Prostate gland (tissue), 2 donors: ENCODE measurements at places on chromosomes 7 and 10. TPM values are rescaled to one million over a fixed set of nuclear protein-coding genes. Genes with fewer than 3 reads are reported as not detected.

Gene EPHA1
- total RNA-seq = 15.7 TPM

Gene NUTM2A
- 9.5 TPM for total RNA-seq

Gene SUN3
- 4.5 TPM for total RNA-seq

Gene MICU1
- total RNA-seq = 41.0 TPM

Gene INA
- total RNA-seq = 2.0 TPM

Gene HDAC9
- 8.3 TPM for total RNA-seq

Gene TMEM270
- total RNA-seq = 4.9 TPM

Gene CTAGE15
- total RNA-seq = not detected

- no peak for DNase-seq
- H3K36me3 ChIP-seq = no peaks in the 10 kb centered on the region
- no peaks in the 10 kb centered on the region for H3K27me3 ChIP-seq
- no peak overlapping the region for H3K27ac ChIP-seq
- H3K4me3 ChIP-seq = no peak overlapping the region
- no peaks in the 10 kb centered on the region for H3K4me1 ChIP-seq
These were observed 5.6 kb downstream of the BZW2 start for GRCh38 chr7:16651396-16652239.

- no peaks in the 10 kb centered on the region for H3K4me1 ChIP-seq
- H3K27me3 ChIP-seq = no peaks in the 10 kb centered on the region
- no peaks in the 10 kb centered on the region for H3K36me3 ChIP-seq
- no peak overlapping the region for H3K27ac ChIP-seq
These were observed 21.9 kb downstream of the ATXN7L1 start for GRCh38 chr7:105854498-105854897.

DNA sequence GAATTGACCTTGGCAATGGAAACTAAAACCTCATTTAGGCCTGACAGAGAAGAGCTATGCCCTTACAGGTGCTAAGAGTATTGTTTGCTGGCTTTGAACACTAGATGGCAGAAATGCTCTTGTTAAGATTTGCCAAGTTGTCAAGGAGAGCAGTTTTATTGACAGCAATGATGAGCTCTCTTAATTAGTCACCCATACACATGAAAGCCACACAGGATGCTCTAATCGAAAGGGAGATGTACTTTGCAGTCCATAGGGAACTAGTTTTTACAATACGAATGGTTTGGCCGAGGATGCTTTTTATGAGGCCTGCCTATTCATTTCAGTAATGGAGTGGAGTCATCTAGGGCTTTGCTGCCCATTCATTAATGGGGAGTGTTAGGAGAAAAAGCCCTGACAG is 45.4 kb upstream of the MBL2 start:
- no peaks in the 10 kb centered on the region for H3K27me3 ChIP-seq
- no peaks in the 10 kb centered on the region for H3K36me3 ChIP-seq
- no peak for DNase-seq

GRCh38 chr7:134697205-134697886 is 50.7 kb downstream of the BPGM start:
- H3K27me3 ChIP-seq = no peaks in the 10 kb centered on the region
- H3K36me3 ChIP-seq = no peaks in the 10 kb centered on the region
- H3K27ac ChIP-seq = no peak overlapping the region
- no peaks in the 10 kb centered on the region for H3K4me1 ChIP-seq
- H3K4me3 ChIP-seq = no peak overlapping the region

- DNase-seq = no peak
- no peak overlapping the region for H3K27ac ChIP-seq
- H3K4me1 ChIP-seq = no peaks in the 10 kb centered on the region
- H3K36me3 ChIP-seq = no peaks in the 10 kb centered on the region
These were observed 285.6 kb downstream of the IPMK start for GRCh38 chr10:57982091-57982490.

DNA sequence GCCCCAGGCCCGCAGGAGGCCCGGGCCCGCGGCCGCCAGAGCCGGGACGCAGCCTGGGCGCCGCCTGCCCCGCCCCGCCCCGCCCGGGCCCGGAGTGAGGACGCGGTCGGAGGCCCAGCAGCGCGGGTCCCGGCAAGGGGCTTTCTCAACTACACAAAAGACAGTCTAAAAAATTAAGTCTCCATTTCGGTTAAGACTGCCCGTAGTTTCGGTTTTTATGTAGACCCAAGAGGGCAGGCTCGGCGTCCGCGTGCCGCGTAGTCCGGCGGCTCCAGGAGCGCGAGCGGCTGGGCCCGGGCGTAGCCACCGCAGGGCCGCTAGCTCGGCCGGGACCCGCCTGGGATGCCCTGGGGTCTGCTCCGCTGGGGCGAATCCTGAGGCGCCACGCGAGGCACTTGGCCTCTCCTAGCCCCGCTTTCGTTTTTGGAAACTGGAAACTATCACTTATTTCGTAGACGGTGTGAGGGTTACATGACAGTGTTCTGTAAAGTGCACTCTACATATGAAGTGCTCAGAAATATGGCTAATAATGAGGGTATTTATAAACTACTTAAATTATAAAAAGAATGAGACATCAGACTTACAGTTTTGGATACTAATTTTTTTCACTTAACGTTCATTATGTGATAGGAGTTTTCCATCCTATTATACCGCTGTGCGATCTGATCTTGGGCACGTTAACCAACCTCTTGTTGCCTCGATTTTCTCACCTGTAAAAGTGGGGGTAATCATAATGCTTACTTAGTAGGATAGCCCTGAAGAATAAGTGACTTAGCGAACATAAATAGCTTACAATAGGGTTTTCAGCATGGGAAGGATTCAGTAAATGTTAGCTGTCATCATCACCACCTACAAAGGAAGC is 573 bp downstream of the BLVRA start:
- no peaks in the 10 kb centered on the region for H3K27me3 ChIP-seq
- DNase-seq = no peak
- no peaks in the 10 kb centered on the region for H3K36me3 ChIP-seq
- peak overlapping the region; percentile 71 for H3K27ac ChIP-seq
- peak overlapping the region; percentile 74 for H3K4me3 ChIP-seq

DNA sequence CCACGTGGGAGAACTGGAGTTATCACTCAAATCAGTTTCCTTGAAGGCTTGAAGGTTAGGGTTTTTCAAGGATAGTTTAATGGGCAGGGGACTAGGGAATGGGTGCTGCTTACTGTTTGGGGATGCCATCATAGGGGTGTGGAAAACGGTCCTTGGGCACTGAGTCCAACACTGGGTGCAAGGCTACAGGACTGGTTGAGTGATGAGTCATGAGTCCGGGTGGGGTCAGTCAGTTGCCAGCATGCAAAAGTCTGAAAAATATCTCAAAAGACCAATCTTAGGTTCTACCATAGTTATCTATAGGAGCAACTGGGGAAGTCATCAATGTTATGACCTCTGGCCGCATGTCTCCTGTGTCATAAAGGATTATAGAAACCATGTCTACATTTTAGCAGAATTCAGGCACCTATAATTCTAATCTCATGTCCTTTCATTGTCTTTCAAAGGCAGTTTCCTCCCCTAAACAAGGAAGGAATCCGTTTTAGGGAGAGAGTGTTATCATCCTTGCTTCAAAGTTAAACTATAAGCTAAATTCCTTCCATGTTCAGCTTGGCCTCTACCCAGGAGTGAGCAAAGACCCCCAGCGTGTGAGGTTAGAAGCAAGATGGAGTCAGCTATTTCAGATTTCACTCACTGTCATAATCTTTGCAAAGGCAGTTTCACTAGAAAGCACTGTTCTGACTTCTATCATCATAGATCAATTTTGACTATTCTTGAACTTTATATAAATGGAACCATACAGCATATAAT is 94.5 kb downstream of the COL26A1 start:
- no peaks in the 10 kb centered on the region for H3K27me3 ChIP-seq
- no peaks in the 10 kb centered on the region for H3K4me1 ChIP-seq
- H3K27ac ChIP-seq = no peak overlapping the region
- H3K36me3 ChIP-seq = no peaks in the 10 kb centered on the region

DNA sequence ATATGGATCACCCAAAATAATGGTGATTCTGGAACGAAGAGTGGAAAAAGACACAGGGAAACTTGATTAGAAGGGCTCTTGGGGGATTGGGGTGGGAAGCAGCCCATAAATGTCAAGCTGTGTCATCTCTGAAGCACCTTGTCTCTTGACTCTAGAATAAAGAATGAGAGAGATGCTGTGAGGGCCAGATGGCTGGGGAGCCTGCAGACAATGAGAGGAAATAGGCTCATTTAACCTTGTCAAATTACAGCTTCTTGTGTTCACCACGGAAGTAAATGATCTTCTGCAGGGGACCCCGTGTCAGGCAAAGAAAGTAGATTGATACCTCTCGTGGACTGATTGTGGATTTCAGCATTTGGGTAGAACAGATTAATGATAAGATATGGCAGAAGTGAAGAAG is 159.3 kb downstream of the ST7 start:
- DNase-seq = no peak
- H3K27me3 ChIP-seq = no peaks in the 10 kb centered on the region
- H3K36me3 ChIP-seq = no peaks in the 10 kb centered on the region
- no peak overlapping the region for H3K27ac ChIP-seq
- no peaks in the 10 kb centered on the region for H3K4me1 ChIP-seq

DNA sequence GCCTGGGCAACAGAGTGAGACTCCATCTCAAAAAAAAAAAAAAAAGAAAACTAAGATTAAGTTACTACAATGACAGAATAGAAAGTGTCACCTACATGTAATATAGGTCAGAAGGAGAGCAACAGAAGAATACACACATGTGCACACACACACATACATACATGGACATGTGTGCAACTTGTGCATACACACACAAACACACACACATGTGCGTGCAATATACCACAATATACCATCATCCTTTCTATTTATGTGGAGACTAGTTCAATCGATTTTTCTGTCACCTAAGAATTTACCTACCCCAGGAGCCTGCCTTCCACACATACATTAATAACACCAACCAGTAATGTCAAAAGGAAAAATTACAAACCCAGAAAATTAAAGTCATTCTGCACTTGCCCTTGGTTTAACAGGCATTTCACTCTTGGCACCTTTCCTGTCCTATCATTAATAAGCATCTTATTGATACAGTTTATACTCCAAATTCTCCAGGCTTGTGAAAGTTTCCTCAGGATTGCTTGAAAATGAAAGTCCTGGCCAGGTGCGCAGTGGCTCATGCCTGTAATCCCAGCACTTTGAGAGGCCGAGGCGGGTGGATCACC is 2.5 kb downstream of the PNLIPRP1 start:
- H3K27ac ChIP-seq = no peak overlapping the region
- H3K27me3 ChIP-seq = no peaks in the 10 kb centered on the region
- H3K4me1 ChIP-seq = no peaks in the 10 kb centered on the region
- no peak for DNase-seq
- H3K36me3 ChIP-seq = no peaks in the 10 kb centered on the region

- no peaks in the 10 kb centered on the region for H3K4me1 ChIP-seq
- no peaks in the 10 kb centered on the region for H3K36me3 ChIP-seq
- no peaks in the 10 kb centered on the region for H3K27me3 ChIP-seq
These were observed 205.2 kb upstream of the SHH start for GRCh38 chr7:156017431-156017830.
